ENCODE measurements at places on chromosomes 5 and 9.

DNA sequence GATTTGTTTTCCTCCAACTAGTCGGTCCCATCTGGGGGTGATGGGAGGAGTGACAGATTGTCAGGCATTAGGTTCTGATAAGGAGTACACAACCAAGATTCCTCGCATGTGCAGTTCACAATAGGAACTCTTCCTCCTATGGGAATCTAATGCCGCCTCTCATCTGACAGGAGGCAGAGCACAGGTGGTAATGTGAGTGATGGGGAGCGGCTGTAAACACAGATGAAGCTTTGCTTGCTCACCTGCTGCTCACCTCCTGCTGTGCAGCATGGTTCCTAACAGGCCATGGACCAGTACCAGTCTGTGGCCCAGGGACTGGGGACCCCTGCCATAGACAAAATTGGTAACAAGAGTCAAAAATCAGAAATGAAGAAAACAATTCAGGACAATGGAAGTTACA, 173.3 kb upstream of the HMHB1 start:
- DNase-seq = no peak

GRCh38 chr9:134060546-134060945, 7.3 kb downstream of the BRD3 start:
- DNase-seq = no peak

GRCh38 chr9:76181020-76181641, 213.1 kb downstream of the RFK start:
- peak; percentile 62 for DNase-seq

DNA sequence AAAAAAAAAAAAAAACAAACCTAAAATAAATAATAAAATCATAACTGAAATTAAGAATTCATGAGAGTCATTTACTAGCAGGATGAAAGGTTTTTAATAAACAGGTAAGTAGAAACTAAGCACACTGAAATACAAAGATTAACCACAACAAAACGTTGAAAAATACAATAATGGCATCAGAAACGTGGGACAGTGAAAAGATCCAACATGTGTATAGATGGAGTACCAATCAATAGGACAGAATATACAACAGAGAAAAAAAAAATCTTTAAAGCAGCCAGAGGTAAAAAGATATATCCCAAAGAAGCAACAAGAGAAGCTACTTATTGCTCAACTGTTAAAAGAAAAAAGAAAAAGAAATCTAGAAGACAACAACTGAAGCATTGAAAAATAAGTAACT, 75.2 kb downstream of the RICTOR start:
- no peak for DNase-seq

DNA sequence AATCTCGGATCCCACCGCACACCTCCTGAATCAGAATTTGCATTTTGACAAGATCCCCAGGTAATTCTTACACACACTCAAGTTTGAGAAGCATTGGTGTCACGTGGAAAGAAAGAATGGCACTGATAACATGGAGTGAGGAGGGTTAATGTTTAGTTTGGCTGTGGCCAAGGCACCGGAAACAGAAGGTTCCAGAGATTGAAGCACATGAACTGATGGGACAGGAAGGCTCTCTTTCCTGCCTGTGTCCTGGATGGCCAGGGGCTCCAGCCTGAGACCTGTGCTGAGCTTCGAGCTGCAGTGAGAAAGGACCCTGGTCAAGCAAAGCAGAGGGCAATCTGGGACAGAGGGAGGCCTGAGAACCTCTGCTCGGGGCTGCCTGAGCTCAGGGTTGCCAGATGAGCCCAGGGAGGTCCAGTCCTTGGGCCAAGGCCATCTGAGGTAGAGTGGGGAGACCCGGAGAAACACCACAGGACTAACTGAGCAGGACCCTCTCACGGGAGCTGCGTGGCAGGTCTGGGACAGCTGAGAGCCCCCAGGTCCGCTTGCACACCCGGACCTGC, 27.3 kb downstream of the AFAP1L1 start:
- no peak for DNase-seq

- DNase-seq = no peak
Observed at GRCh38 chr5:179953987-179954386, 46.3 kb upstream of the TBC1D9B start.

GRCh38 chr5:14063138-14063537, 80.0 kb upstream of the TRIO start:
- no peak for DNase-seq

- no peak for DNase-seq
Observed at GRCh38 chr5:168008555-168008954, 282.9 kb upstream of the WWC1 start.

- peak; percentile 87 for DNase-seq
Observed at GRCh38 chr9:37968228-37968701, 64.3 kb upstream of the SLC25A51 start.

DNA sequence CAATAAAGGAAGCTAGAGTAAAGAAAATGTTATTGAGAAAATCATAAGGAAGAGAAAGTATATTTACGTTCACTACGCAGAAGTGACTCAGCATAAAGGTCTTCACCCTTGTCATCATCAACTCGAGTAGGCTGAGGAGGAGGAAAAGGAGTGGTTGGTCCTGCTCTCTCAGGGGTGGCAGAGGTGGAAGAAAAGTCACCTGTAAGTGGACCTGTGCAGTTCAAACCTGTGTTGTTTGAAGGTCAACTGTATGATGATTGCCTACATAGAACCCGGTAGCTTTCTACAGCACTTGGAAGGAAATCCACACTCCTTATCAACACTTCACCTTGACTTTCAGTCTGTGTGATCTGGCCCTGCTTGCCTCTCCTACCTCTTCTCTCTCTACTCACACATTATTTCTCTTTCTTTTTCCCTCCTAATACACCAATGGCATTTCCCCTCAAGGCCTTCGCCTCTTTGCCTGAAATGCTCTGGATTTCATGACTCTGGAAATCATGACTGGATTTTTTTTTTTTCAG, 109.3 kb upstream of the CPEB4 start:
- DNase-seq = peak; percentile 34

DNA sequence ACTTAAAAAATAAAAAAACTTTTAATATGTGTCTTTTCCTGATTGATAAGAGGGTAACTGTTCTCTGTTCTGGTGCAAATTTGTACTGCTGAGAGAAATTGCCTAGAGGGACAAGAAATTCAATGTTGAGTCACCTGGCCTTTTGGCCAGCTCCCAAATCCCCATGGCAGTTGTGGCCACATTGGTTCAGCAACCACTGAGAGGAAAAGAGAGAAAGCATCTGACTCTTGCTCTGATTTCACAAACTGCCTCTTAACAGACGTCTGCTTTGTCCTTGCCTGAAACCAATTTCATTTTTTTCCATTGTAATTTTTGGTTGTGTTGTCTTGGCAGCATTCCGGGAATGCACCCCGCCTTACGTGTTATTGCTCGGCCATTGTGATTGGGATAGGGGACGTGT, 42.4 kb downstream of the NTRK2 start:
- DNase-seq = peak; percentile 96

DNA sequence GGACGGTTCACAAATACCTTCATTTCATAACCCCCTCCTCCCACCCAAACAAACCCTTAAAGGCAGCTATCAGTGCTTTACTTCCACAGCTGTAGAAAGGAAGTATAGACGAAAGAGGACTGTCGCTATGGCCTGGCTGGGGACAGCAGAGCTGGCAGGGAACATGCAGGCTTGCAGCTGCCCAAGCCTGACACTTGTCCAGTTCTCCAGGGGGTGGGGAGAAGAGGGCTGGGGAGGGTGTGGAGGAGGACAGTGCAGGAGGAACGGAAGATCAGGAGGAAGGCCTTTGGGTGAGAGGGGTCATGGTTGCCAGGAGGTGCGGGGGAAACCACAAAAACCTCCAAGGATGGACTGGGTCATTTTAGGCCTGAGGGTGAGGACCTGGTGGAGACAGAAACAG, 25.9 kb downstream of the ARPC5L start:
- DNase-seq = no peak

- peak; percentile 81 for DNase-seq
Observed at GRCh38 chr5:154757814-154758406, 2.7 kb downstream of the LARP1 start.

DNA sequence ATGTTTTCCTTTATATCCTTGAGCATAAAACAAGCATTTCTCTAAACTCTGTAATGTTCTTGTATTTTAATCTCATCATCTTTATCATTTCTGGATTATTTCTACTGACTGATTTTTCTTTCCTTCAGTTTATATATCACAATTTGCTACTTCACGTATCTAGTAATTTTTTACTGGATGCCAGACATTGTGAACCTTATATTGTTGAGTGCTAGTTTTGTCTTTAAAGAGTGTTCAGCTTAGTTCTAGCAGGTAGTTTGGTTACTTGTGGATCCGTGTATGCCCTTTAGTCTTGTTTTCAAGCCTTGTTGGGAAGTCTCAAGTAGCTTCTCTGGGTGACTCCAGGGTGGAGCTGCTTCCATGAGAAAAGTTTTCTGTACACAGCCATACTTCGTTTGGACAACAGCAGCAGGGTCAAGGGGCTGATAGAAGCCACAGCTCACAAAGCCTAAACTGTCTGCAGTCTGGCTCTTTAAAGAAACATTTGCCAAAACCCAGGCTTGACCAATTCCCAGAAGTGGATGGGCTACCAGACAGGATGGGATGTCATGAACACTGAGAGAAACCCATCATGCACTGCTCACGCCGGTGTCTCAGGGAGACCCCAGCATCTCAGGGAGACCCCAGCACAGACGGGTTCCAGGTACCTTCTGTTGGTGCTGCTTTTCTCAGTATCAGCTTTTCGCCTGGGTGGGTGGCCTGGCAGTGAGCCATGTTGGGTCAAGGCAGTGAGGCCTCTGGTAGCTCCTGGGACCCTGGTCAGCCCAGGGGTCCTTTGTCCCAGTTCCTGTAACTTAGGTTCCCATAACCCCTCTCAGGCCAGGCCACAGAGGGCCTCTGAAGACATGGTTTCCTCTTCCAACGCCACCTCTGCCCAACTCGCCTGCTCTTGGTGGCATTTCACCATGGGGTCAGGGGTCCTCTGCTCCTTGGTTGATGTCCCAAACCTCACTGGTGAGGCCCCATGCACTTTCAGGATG, 29.1 kb downstream of the TRIP13 start:
- DNase-seq = no peak

DNA sequence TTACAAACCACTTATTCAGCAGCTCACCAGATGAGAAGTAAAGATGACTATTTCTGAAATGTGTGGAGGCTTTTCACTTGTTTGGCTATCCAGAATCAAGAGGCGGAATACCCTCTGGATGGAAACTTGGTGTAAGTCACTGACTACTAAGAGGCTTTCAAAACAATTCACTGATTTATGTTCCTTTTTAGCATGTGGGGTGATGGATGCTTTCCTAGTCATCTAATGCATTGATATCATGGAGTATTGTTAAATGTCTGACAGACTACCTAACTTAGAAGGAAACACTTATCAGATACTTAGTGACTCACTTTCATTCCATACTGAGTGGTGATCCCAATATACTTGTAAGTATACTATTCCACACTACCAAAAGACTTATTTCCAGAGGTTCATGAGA, 141.4 kb downstream of the PLK2 start:
- no peak for DNase-seq

- no peak for DNase-seq
Observed at GRCh38 chr5:95526871-95527270, 27.9 kb downstream of the SKIC3 start.

DNA sequence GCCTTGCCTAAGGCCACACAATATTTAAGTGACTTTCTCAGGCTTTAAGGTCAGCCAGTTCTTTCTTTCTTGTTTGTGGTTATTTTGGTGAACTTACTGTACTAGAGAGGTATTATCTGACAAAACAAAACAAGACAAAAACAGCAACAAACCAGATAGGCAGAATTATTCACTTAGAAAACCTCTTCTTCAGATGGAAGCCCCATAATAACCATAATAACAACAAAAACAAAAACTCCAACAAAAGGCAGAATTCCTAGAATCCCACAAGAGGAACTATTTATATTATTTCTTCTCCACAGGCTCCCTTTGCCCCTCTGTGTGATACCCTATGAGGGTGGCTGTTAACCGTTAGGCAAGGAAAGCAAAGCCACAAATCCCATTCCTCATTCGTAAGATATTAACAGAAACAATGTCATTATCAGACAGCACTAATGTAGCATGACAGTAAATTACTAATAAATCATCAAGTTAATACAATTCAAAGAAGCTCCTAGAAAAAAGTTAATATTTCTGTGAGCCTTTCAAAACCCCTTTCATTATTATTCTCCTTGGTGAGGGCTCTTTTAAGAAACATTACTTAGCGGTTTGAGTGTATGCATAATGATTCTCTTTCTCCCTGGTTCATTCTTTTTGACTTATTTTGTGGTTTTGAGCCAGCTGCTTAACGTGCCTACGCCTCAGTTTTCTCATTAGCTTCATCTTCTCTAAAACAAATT, 274.9 kb downstream of the EFNA5 start:
- no peak for DNase-seq

DNA sequence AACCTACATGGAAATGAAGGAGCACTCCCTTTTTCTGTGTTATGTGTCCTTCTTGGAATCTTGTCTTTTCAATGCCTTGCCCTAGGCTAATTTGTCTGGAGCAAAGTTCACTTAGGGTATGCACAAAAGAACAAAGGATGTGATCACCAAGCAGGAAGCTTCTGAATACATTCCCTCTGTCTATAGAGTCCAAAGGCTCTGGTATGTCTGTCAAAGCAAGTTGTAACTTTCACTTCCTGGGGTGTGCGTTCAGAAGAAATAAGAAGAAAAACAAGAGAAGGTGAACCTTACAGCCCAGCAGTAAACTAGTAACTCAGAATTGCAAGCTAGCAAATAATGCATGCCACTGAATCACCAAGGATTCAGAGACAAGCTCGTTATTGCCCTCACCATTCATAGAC, 31.7 kb upstream of the CDH6 start:
- DNase-seq = no peak

GRCh38 chr9:14932231-14932630, 22.0 kb upstream of the FREM1 start:
- DNase-seq = no peak

DNA sequence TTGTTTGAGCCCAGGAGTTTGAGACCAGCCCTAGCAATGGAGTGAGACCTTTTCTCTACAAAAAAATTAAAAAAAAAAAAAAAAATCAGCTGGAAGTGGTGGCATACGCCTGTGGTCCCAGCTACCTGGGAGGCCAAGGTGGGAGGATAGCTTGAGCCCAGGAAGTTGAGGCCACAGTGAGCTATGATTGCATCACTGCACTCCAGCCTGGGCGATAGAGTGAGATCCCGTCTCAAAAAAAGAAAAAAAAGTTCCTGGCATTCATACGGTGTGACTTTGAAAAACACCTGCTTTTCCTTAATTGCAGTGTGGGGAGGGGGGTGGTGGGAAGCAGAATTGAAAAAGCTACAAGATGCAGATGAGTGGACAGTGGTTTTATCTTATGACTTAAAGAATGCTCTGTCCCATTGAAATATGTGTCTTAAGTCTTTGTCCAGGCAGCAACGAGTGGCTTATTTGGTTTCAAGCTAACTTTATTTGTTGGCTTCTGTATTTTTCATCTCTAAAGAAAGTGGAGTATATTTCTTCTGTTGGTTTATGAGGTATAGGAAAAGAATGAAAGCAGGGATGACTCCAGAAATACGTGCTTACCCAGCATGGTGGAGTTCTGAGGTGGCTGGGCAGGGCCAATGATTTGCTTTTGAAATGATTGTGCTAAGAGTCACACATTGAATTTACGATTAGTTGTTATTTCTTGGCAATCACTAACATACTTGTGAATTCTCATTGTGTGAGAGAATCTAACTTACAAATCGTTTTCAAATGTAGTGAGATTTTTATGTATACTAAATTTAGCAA, 27.8 kb downstream of the ROPN1L start:
- no peak for DNase-seq
